Keratinocyte (primary cell): ENCODE measurements at places on chromosomes 1 and 21.

DNA sequence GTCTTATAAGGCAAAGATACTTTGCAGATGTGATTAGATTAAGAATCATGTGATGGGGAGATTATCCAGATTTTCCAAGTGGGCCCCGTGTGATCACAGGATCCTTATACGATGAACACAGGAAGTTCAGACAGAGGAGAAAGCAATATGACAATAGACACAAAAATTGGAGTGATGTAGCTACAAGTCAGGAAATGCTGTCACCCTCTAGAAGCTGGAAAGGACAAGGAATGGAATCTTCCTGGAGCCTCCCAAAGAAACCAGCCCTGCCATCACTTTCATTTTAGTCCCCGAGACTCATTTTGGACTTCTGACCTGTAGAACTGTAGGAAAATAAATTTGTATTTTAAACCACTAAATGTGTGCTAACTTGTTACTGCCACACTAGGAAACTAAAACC lies 61.9 kb upstream of the C1orf21 start:
- DNase-seq, result no peak

DNA sequence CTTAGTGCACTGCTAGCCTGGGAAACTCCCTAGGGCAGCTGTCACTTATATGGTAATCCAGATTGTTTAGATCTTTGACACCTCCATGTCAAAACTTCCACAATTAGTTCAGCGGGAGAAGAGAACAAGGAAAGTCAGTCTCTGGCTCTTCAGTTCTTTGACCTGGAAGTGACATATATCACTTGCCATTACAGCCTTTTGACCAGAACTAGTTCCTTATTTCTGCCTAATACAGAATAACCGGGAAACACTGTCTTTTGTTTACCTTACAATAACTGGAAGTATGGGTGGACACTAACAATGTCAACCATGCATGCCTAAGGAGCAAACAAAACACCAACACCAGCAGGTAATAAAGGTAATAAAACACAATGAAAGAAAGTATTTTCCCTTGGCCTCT lies 68.3 kb downstream of the C4BPA start:
- no peak for DNase-seq

DNA sequence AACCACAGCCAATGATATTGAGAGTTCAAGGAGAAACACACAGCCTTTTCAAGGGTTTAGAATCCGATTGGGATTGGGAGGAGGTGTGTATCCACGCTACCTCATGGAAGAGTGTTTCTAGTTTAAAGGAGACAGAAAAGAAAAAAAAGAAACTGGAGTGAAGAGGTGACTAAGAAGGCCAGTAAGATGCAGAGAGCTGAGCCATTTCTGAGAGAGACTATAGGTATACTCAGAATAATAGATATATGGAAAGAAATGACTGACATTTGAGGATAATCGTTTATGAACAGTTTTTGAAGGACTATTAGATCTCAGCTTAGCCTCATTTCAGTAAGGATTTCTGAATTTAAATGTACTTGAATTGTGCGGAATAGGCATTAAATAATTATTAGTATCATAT lies 42.8 kb downstream of the LRRC8C start:
- no peak for DNase-seq

- DNase-seq, result no peak
Measured at GRCh38 chr21:46229133-46229922, 754 bp upstream of the LSS start.

- no peak for DNase-seq
Measured at GRCh38 chr1:208759255-208759654, 515.1 kb upstream of the PLXNA2 start.

GRCh38 chr1:117339866-117340700 lies 27.2 kb upstream of the MAN1A2 start:
- DNase-seq, result no peak

GRCh38 chr1:65003316-65003664 lies 36.9 kb upstream of the JAK1 start:
- no peak for DNase-seq
